ELR (cell line): ENCODE measurements at places on chromosomes 6 and 20.

DNA sequence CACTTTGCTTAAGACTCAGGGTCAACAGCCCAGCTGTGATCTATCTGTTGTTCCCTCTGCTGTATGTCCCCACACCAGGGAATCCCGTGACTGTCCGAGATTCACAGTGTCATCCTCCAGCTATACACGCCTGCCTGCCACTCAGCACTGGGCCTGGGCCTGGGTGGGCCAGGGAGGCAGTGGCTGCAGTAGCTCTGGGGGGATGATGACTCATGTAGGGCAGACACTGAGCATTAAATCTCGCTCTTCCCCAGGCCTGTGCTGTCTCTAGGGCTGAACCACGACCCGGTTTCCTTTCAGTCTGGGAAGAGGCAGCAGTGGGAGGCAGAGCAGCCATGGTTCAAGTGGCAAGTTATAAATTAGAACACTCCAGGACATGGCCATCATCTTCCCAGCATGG is 173.9 kb downstream of the LRFN2 start:
- DNase-seq, result no peak

DNA sequence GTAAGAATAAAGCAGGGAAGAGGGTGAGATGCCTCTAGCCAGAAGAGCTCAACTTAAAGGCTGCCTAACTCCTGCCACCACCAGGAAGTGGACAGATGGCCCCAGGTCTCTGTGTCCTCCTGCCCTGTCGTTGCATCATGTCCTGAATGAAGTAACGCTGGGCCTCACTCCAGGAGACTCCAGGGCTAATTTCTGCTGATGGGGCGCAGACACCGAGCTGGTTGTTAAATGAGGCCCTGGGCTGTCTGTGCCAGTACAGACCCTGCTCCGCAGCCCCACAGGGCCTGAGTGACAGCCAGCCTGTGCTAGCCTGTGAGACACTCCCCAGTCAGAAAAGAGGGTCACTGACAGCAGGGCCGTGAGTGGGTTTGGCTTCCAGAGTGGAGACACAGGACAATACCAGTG is 6.5 kb downstream of the IP6K3 start:
- no peak for DNase-seq

DNA sequence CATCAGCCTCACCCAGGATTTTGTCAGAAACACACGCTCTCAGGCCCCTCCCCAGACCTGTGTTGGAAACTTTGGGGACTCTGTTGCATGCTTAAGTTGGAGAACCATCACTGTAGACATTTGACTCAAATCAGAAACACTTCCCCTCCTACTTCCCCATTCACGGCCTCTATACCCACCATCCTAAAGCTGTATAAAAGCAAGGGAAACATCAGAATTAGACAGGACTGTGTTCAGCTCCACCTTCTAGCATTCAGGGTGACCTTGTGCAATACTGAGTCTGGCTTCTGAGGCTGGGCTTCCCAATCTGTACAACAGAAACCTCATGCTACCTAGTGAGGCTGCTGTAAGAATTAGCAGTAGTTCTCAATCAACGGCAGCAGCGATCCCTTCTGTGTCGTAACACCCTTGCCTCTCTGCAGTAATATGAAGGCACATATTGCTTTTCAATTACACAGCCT is 252.3 kb downstream of the LY86 start:
- DNase-seq, result no peak

DNA sequence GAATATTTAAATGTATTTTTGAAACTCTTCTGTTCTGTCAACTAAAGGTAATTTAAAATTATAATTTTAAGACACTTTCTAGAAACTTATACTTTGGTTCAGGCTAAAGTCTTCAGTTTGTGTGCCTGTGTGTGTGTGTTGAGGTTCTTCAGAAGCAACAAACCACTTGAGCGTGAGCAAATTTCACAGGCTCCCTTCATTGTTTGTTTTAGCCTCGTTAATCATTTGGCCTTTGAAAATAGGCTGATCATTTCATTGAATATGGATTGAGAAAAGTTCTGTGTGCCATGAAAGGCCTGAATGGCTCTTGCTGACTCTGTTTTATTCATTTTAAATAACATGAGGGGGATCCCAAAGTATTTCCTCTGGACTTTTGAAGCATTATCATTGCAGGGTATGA is 420.1 kb downstream of the CDKAL1 start:
- DNase-seq, result no peak

- DNase-seq, result no peak
Observed at GRCh38 chr6:83844170-83844569, 9.0 kb upstream of the RIPPLY2 start.
